DND-41 (cell line): ENCODE measurements at places on chromosomes 1 and 21.

- DNase-seq, result no peak
Measured at GRCh38 chr1:181174861-181175260, 86.4 kb downstream of the IER5 start.

GRCh38 chr1:47443530-47444296, 5.9 kb downstream of the FOXD2 start:
- no peak for DNase-seq

DNA sequence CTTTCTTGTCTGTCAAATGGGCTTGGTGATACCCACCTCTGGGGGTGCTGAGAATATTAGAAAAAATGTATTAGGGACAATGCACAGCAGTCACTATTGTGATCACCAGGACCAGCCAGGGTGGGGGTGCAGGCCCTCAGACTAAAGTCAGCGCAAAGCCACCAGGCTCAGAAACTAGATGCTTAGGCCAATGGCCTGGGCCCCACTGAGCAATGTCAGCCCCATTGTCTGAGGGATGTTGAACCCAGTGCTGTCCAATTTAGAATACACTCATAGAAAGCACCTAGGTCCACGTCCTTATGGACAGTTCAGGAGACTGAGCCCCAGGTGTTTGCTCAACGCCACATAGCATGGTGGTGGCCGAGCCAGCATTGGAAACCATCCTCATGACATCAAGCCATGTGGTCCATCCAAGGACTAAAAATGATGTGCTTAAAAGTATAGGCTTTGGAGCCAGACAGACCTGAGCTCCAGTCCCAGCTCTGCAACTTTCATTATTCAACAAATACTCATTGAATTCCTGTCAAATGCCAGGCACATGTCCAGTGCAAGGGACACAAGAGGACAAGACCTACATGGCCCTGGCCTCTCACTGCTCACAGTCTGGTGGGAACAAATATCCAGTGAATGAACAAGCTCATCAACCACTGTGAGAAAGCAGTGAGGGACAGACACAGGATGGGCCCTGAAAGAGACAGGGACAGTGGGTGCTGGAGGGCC, 273.8 kb downstream of the MATN1 start:
- no peak for DNase-seq

- peak; percentile 39 for DNase-seq
Measured at GRCh38 chr1:31701091-31701736, 2.6 kb downstream of the COL16A1 start.

- no peak for DNase-seq
Measured at GRCh38 chr1:60035921-60036320, 37.6 kb downstream of the C1orf87 start.

GRCh38 chr1:167467126-167467710, 51.1 kb downstream of the CD247 start:
- DNase-seq, result no peak

GRCh38 chr1:85001742-85002141, 4.8 kb upstream of the MCOLN2 start:
- no peak for DNase-seq

DNA sequence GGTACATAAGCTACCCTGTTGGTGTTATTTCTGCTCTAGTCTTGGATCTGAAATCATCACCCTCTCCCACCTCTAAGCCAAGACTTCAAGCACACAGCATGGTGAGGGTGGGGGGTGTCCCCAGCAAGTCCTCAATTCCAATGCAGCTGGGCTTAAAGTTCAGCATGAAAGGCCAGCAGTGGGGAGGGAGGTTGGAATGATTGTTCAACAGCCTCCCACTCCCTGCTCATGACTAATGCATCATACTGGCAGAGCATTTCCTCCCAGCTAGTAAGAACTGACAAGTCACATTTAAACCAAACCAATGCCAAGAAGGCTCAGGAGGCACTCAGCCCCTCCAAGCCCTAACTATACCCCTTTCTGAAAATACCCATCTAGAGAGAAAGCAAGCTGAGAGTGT, 50.1 kb downstream of the TIAM1 start:
- DNase-seq, result no peak

- no peak for DNase-seq
Measured at GRCh38 chr21:32392299-32392879, 423 bp downstream of the URB1 start.

GRCh38 chr1:220748936-220749335, 814 bp downstream of the MTARC2 start:
- no peak for DNase-seq

DNA sequence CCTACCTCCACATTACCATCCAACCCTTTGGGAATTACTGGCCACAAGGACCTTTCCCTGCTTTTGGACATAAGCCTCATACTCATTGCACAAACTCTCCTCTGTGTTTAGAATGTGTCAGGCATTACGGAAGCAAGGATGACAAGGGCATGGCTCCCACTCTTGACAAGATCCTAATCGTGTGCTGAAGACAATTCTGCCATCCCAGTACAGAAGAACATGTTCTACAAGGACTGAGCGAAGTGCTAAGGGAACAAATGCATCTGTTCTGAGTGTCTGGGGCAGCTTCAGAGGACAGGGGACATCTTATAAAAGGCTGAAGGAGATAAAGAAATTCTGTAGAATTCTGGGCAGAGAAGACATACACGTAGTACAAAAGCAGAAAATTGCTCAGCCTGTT, 378.5 kb upstream of the CAMK1G start:
- DNase-seq, result no peak

GRCh38 chr1:241582921-241583321, 50.7 kb downstream of the KMO start:
- no peak for DNase-seq

- no peak for DNase-seq
Measured at GRCh38 chr1:42978317-42979035, 19.8 kb upstream of the SLC2A1 start.

DNA sequence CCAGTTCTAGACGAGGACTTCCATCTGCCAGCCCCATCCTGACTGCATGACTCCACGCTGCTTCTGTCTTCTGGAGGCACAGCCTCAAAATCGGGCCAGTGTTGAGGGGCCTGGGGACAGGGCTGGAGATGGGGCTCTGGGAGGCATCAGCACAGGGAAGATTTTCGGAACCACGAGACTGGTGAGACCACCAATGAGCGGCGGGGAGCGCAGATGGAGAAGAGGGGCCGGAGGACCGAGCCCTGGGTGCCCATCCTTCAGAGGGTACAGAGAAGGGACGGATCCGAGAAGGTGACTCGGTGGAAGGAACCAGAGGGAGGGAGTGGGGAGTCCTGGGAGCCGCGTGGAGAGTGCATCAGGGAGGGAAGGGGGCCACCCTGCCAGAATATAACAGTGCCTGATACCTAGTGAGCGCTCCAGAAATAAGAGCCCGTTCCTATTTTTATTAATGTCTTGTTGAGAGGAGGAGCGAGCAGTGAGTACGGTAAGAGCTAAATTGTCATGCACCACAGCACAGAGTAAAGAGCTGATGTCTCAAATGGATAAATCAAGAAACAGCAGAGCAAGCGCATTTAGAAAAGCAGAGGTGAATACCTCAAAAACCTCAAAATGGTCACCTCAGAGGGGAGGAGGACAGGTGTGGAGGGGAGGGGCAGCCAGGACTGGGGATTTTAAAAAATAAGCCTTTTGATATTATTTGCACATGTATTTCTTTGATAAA, 26.2 kb upstream of the KIF26B start:
- DNase-seq, result no peak

GRCh38 chr1:101314244-101314643, 77.4 kb downstream of the S1PR1 start:
- no peak for DNase-seq

DNA sequence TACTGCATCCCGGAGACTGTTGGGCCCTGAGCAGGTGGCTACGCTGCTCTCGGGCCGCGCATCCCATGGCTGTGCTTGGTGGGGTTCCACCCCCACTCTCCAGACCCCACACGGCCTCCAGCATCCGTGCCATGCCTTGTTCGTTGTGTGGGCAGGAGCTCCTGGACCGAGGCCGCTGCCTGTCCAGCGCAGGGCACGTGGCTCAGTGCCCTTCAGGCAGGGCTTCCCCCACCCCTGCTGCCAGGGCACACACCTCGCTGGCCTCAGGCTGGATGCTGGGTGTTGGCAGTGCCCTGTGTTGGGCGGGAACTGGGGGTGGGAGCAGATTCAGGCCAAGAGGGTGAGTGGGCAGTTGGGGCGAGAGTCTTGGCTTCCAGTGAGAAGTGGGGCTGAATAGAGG, 9.9 kb downstream of the PRKCZ start:
- no peak for DNase-seq

GRCh38 chr1:221908573-221908972, 166.7 kb upstream of the DUSP10 start:
- DNase-seq, result no peak

GRCh38 chr21:40416572-40416971, 430.4 kb downstream of the DSCAM start:
- no peak for DNase-seq

GRCh38 chr1:46529031-46529630, 22.3 kb downstream of the KNCN start:
- DNase-seq, result no peak

DNA sequence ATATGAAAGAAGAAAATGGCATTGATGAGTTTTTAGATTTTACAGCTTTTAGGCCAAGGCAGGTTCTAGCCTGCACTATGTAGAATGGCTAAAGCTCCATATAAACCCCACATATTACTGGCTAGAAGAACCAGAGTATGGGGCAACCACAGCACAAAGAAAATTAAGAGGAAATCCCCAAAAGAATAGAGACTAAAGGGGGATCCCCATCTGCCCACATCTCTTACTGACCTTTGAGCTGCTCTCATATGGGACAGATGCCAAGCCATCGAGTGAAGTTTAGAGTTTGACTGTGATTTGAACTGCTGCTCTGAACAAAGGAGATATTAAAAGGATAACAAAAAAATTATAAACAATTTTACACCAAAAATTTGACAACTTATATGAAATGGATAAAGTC, 102.2 kb upstream of the HAO2 start:
- DNase-seq, result no peak

DNA sequence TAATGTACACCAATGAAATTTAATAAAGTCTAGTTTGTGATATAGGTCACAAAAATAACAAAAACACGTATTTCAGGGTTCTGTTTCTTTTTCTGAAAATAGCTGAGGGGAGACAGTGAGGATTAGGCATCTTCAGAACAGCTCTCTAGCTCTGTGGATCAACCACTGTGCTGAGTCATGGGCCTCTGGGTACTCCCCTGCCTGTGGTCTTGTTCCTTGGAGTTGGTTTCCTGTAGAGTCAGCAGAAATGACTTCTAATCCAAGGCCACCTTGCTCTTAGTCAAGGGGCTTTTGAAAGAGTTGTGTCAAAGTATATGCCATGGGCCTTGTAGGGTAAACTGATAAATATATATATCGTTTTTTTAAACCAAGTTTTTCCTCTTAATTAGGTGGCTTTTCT, 141.8 kb upstream of the ZRANB2 start:
- peak; percentile 18 for DNase-seq

- DNase-seq, result no peak
Measured at GRCh38 chr1:22832414-22832786, 121.8 kb downstream of the EPHB2 start.

- no peak for DNase-seq
Measured at GRCh38 chr1:8632102-8632501, 185.3 kb downstream of the RERE start.

GRCh38 chr1:61097317-61097716, 15.0 kb downstream of the NFIA start:
- DNase-seq, result no peak

DNA sequence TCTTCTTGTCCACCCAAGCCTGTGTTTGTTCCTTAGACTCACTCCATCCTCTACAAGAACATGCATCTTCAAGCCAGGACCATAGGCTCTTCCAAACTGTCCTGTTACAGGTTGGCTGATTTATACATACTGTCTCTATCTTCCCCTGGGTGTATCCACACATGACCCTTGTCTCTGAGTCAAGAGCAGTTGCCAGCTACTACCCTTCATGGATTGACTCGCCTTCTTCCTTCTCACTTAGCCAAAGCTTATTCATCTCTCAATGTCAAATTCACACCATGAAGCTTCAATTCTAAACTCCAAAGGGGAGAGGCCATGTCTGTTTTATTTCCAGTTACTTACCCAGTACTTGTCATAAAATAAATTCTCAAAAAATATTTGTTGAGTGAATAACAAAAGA, 64.1 kb upstream of the CACHD1 start:
- no peak for DNase-seq

GRCh38 chr1:64790832-64791487, 46.1 kb downstream of the RAVER2 start:
- no peak for DNase-seq

- DNase-seq, result no peak
Measured at GRCh38 chr1:19484798-19485361, 459 bp downstream of the CAPZB start.

GRCh38 chr1:209086486-209087192, 496.9 kb upstream of the CAMK1G start:
- DNase-seq, result no peak

- no peak for DNase-seq
Measured at GRCh38 chr1:116982319-116983004, 19.1 kb upstream of the CD101 start.

DNA sequence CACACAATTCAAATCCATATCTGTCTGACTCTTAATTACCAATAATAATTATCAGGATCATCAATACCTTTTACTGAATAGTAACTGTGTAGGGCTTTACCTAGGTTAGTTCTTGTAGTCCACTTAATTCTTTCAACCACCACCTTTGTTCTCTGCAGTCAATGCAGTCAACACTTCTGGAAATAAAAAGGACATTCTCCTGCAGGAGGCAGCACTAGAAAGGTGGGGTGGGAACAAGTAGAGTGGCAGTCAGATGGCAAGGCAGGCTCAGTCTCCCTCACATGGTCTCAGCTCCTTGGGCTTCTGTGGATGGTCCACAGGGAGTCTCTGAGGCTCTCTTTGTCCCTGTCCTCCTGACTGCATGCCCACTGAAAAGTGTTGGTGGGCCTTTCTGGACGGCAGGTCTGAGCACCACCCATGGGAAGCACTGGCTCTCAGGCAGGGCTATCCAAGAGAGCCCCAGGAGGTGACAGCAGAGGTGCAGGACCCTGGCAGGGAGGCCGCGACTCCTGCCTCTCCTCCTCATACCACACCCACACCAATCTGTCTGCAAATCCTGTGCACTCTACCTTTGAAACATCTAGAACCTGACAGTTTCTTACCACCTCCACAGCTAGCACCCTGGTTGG, 237.3 kb downstream of the FOXD2 start:
- no peak for DNase-seq

DNA sequence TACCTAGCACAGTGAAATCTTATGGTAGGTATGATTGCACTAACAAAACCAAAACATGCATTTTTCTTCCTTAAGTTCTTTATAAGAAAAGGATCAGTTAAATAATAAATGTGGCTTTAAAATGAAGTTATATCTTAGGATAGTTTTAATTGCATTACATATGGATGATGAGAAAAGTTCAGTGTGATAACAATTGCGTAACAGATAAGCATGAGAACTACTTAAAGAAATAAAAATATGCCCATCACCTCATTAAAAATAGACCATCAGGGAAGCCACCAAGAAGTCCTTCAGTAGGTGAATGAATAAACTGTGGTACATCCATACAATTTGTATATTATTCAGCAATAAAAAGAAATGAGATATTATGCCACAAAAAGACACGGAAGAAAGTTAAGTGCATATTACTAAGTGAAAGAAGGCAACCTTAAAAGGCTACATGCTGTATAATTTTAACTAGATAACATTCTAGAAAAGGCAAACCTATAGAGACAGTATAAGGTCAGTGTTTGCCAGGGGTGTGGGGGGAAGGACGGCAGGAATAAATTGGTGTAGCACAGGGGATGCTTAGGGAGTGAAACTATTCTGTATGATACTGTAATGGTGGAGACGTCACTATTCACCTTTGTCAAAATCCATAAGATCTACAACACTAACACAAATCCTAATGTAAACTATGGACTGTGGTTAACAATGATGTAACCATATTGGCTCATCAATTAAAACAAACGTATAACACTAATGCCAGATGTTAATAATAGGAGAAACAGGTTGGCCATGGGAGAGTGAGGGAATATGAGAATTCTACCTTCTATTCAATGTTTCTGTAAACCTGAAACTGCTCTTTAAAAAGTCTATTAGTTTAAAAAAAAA, 42.9 kb downstream of the MPZL1 start:
- no peak for DNase-seq
